ENCODE measurements at places on chromosomes 2 and 18. TPM values are rescaled to one million over a fixed set of nuclear protein-coding genes. Genes with fewer than 3 reads are reported as not detected.

- DNase-seq: no peak
Observed at GRCh38 chr2:118387509-118387908, 299.2 kb downstream of the INSIG2 start.

- no peak for DNase-seq
Observed at GRCh38 chr2:112339986-112340385, 64.6 kb downstream of the ZC3H6 start.

CLEC4F gene
- not detected for total RNA-seq

- DNase-seq: no peak
Observed at GRCh38 chr18:57210107-57210715, 63.3 kb downstream of the BOD1L2 start.

IL36G gene
- not detected for total RNA-seq
